ENCODE measurements at places on chromosomes 7 and 10. TPM values are rescaled to one million over a fixed set of nuclear protein-coding genes. Genes with fewer than 3 reads are reported as not detected.

DNA sequence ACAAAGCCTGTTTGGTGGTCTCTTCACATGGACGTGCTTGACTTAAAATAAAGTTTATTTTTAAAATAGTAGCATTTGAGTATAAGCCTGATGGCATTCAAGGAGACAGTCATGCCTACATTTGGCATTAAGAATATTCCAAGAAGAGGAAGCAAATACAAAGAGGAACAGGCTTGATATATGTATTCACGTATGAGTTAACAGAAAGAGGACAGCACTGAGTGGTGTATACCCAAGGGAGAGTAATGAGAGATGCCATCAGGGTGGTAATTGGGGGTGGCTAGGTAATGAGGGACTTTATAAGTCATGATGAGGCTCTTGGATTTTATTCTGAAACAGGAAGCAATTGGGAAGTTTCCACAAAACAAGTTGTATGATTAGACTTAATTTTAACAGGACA lies 363.3 kb downstream of the SEMA3D start:
- no peak overlapping the region for H3K4me3 ChIP-seq
- DNase-seq: no peak
- no peaks in the 10 kb centered on the region for H3K36me3 ChIP-seq
- no peaks in the 10 kb centered on the region for H3K27me3 ChIP-seq
- no peak overlapping the region for H3K27ac ChIP-seq
- no peaks in the 10 kb centered on the region for H3K4me1 ChIP-seq

Gene PLAU
- total RNA-seq: 19.5 TPM

Gene CALD1
- total RNA-seq: 230 TPM

Gene TMEM26
- 0.15 TPM for total RNA-seq

GRCh38 chr7:134886353-134887057 lies 99.8 kb upstream of the AGBL3 start:
- peaks cover 27% of the 10 kb centered on the region for H3K4me1 ChIP-seq
- DNase-seq: no peak
- no peak overlapping the region for H3K4me3 ChIP-seq
- H3K27ac ChIP-seq: peak overlapping the region; percentile 7

- H3K27ac ChIP-seq: no peak overlapping the region
- H3K4me3 ChIP-seq: no peak overlapping the region
- DNase-seq: peak; percentile 54
- H3K36me3 ChIP-seq: peaks cover 6% of the 10 kb centered on the region
Observed at GRCh38 chr10:63166742-63167258, 33.7 kb downstream of the NRBF2 start.

- H3K4me1 ChIP-seq: peaks cover 9% of the 10 kb centered on the region
- H3K27ac ChIP-seq: no peak overlapping the region
- DNase-seq: no peak
- H3K36me3 ChIP-seq: no peaks in the 10 kb centered on the region
- H3K27me3 ChIP-seq: peaks cover 4% of the 10 kb centered on the region
- no peak overlapping the region for H3K4me3 ChIP-seq
Observed at GRCh38 chr7:108029034-108029433, 26.1 kb upstream of the LAMB1 start.

Gene TUBB8
- total RNA-seq: 0.69 TPM

- H3K4me3 ChIP-seq: no peak overlapping the region
- H3K4me1 ChIP-seq: peaks cover 2% of the 10 kb centered on the region
- no peak overlapping the region for H3K27ac ChIP-seq
- peaks cover 10% of the 10 kb centered on the region for H3K27me3 ChIP-seq
- no peak for DNase-seq
Observed at GRCh38 chr7:479115-479947, 40.3 kb downstream of the PDGFA start.

DNA sequence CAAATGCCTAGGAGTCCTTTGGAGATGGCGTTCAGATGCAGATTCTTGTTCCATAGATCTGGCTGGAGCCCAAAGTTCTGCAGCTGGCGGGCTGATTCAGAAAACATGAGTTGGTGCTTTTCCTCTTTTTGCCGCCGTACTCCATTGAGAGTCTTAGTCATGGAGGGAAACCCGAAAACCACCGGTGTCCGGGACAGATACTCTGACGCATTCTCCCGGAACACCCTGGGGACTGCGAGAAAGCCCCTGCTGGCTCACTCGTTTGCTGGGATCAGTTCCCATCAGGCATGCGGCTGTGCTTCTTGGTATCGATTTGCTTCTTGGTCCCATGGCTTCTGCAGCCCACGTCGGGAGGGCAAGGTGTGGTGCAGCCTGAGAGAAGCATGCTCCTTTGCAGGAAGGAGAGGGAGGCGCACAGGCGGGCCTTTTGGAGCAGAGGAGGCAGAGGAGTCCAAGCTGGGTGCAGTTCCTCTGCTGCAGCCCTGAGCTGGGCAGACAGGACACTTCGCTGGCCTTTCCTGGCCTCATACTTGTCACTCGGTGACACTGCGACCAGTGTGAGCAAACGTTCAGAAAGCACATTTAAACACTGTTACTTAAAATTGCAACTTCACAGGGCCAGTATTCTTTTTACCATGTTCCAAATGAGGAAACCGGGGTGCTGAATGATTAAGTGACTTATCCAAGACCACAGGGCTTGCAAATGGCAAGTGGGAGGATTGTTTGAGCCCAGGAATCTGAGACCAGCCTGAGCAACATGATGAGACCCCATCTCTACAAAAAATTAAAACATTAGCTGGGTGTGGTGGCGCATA lies 30.6 kb upstream of the PFKFB3 start:
- peaks cover 62% of the 10 kb centered on the region for H3K4me1 ChIP-seq
- H3K36me3 ChIP-seq: peaks cover 22% of the 10 kb centered on the region
- H3K4me3 ChIP-seq: no peak overlapping the region
- no peak overlapping the region for H3K27ac ChIP-seq

DNA sequence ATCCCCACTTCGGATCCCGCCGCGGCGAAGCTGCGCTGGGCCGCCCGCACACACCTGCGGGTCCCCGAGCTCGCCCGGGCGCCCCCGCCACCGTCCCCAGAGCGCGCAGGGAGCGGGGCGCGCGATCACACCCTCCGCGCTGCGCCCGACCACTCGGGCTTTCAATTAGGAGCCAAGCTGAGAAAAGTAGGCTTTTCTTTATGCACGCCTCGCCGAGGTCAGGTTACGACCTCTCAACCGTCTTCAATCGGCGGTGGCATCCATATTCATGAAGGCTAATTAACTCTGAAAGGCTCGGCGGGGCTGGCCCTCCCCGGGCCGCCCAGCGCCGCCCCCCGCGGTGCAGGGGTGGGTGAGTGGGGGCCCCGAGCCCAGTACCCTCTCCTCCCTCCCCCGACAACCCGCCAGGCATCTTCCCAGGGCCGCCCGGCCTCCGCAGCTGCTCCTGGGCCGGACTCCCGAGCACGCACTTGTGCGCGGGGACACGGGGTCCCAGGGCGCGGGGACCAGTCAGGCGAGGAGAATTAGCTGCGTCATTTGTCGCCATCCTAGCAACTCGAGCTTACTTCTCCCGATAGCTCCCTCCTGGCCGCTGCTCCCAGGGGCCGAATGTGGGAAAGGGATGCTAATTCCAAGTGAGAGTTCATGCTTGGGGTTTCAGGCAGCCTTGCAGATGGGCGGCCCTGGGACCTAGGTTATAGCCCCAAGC lies 155.5 kb upstream of the LYZL2 start:
- H3K4me1 ChIP-seq: peaks cover 22% of the 10 kb centered on the region
- H3K27ac ChIP-seq: no peak overlapping the region
- no peaks in the 10 kb centered on the region for H3K36me3 ChIP-seq
- peak; percentile 70 for DNase-seq
- peak overlapping the region; percentile 83 for H3K4me3 ChIP-seq

GRCh38 chr7:28055161-28055544 lies 125.4 kb downstream of the JAZF1 start:
- H3K27me3 ChIP-seq: peaks cover 4% of the 10 kb centered on the region
- no peak overlapping the region for H3K4me3 ChIP-seq
- H3K36me3 ChIP-seq: no peaks in the 10 kb centered on the region
- no peak overlapping the region for H3K27ac ChIP-seq
- H3K4me1 ChIP-seq: peaks cover 14% of the 10 kb centered on the region

DNA sequence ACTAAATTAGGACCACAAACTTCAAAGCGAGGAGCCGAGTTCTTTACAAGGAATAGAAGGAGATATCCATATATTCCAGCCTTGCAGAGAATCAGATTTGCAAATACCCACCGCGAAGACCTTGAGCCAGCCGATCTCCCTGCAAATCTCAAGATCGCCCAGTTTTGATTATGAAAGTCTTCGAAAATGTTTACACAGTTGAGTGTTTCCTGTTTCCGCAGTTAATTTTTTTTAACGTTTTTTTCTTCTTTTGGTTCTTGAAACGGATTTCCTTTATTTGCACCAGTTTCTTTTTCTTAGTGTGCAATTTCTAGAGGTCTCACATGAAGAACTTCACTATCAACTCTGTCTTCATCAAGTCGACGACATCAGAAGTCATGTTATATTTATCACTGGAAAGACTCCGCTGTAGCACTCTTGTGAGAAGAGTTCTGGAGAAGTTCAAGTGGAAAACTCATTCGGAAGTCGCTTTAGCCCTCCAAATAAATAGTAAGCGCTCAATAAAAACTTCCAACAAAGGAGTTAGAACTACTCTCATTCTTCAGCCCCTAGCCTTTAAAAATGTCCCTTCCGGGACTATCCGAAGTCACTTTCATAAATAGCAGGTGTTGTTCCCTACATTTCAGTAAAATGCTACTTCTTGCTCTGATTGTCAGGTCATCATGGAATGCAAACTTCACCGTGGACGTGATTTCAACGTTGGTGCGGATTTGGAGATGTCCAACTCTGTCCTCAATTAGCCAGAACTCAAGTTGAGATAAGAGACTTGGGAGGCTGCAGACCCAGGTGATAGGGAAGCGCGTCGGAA lies 11.9 kb upstream of the SPAG6 start:
- H3K27ac ChIP-seq: peak overlapping the region; percentile 53
- peak overlapping the region; percentile 85 for H3K4me3 ChIP-seq
- peaks cover 13% of the 10 kb centered on the region for H3K36me3 ChIP-seq
- H3K27me3 ChIP-seq: peaks cover 17% of the 10 kb centered on the region
- DNase-seq: no peak

DNA sequence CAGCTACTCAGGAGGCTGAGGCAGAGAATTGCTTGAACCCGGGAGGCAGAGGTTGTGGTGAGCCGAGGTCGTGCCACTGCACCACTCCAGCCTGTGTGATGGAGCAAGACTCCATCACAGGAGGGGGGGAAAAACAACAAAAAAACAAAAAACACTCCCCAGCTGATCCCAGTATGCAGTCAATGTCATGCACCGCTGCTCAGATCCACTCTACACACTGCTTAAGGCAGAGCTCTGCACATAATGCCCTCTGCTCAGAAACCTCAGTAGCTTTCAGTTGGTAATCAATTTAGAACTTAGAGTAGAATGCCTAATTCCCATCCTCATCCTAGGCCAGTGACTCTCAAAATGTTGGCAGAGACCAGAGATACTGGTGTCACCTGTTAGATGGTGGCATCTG lies 43.9 kb downstream of the PDSS1 start:
- H3K4me1 ChIP-seq: peaks cover 5% of the 10 kb centered on the region
- H3K27ac ChIP-seq: no peak overlapping the region
- DNase-seq: no peak
- no peaks in the 10 kb centered on the region for H3K27me3 ChIP-seq

Gene MINPP1
- 39.5 TPM for total RNA-seq
